Fibroblast of lung (primary cell): ENCODE measurements at places on chromosomes 2 and 18.

GRCh38 chr2:102008490-102008889 is 16.7 kb downstream of the IL1R2 start:
- DNase-seq = no peak

GRCh38 chr2:58714238-58714637 is 473.1 kb upstream of the FANCL start:
- DNase-seq = no peak

- no peak for DNase-seq
These were observed 34.6 kb upstream of the MSTN start for GRCh38 chr2:190097115-190097514.

DNA sequence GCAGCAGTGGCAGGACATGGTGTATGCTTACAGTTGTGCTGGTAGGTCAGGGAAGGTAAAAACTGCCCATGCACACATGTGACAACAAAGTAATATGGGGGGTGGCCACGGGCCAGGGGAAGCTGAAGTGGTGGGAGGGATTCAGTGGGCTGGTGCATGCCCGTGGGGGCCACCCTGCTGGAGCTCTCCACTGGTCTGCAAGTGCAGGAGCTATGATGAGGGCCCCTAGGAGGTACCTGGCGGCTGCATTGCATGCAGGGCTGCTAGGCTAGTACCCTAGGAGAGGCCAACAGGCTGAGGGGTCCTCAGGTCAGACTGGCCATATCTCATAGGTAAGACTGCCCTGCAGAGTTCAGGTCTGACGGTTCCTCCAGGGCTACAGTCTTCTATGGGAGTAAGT is 265.9 kb downstream of the NUP35 start:
- no peak for DNase-seq

GRCh38 chr2:220096406-220096805 is 469.0 kb downstream of the SLC4A3 start:
- peak; percentile 65 for DNase-seq

- no peak for DNase-seq
These were observed 49.5 kb upstream of the TMEM87B start for GRCh38 chr2:112005406-112006075.

GRCh38 chr2:231970461-231970860 is 8.9 kb downstream of the DIS3L2 start:
- no peak for DNase-seq

GRCh38 chr2:216139884-216140283 is 30.7 kb downstream of the XRCC5 start:
- DNase-seq = no peak

- no peak for DNase-seq
These were observed 113.7 kb upstream of the SRD5A2 start for GRCh38 chr2:31694444-31694843.

GRCh38 chr2:112933261-112933660 is 22.3 kb downstream of the IL37 start:
- no peak for DNase-seq

- no peak for DNase-seq
These were observed 37.6 kb downstream of the RND3 start for GRCh38 chr2:150449856-150450255.

GRCh38 chr2:183812091-183812490 is 687.8 kb downstream of the NUP35 start:
- peak; percentile 22 for DNase-seq

DNA sequence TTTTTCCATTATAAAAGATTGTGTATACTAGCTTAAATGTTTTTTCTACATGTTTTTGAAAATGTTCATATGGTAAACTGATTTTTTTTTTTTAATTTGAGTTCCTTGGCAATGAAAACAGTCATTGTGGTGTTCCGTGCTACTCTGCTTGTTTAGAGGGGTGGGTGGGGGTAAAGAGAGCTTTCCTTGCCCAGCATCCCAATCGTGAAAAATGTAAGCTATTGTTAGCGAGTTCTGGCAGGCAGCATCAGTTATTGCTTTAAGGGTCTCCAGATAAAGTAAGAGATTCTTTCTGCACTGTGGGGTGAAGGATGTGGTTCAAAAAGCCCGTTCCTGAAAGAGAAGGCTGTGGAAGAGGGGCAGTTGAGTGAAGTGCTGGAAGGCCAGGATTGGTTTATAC is 118.4 kb downstream of the TANC1 start:
- no peak for DNase-seq

DNA sequence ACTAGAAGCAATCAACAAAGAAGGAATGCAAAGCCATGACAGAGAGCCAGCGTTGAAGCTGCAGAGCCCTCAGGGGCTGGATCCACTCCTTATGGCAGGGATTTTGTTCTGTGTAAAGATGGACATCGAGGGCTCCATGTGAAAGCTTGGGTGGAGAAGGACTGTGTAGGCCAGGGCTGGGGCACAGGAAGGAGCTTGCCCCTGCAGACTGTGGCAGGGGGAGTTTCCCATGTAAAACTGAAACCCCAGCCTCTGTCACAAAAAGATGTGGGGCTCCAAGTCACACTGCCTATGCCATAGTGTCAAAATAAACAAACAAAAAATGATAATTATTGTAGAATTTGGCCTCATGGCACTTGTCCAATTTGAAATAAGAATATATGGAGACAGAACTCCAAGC is 408.7 kb upstream of the HS6ST1 start:
- no peak for DNase-seq

DNA sequence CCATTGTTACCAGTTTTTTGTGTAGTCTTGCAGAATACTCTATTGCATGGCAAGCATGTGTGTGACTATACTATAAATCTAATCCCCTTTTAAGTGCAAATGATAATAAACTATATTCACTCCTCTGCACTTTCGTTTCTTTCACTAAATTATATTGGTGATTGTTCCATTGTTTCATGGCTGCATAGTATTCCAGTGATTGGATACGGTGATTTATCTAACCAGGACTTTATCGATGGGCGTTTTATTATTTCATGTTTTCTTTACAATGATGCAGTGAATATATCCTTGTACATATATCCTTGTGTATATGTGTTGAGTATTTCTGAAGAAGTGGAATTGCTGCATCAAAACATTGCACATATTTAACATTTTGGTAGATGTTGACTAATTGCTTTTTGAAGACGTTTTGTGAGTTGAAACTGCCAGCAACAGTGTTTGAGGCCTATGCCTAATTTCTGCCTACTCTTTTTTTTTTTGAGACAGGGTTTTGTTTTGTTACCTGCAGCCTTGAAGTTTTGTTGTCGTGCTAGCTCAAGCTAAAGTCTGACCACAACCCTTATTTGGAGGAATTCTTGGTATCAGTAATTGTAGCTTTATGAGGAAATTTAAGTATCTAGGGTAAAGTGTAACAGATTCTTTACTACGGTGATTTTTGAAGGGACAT is 2.7 kb downstream of the MIB1 start:
- no peak for DNase-seq

- DNase-seq = peak; percentile 93
These were observed 29.7 kb downstream of the NOL10 start for GRCh38 chr2:10659898-10660568.

DNA sequence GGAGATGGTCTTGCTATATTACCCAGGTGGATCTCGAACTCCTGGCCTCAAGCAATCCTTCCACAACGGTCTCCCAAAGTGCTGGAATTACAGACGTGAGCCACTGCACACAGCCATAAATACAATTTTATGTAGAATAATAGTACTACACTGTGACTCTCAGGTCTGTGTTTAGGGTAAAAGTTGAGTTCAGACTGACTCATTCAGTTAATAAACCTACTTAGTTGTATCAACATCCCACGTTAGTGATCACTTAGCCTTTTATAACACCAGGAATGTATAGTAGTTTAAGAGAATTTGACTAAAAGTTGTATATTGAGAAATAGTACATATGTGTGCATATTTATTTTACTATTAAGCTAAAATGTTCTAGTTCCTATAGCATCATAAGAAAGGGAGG is 237.5 kb downstream of the PHLPP1 start:
- DNase-seq = no peak

GRCh38 chr2:73904952-73905351 is 12.1 kb downstream of the ACTG2 start:
- no peak for DNase-seq

GRCh38 chr2:135965756-135966155 is 19.7 kb downstream of the DARS1 start:
- DNase-seq = no peak

GRCh38 chr2:144462266-144462665 is 57.7 kb downstream of the ZEB2 start:
- no peak for DNase-seq

DNA sequence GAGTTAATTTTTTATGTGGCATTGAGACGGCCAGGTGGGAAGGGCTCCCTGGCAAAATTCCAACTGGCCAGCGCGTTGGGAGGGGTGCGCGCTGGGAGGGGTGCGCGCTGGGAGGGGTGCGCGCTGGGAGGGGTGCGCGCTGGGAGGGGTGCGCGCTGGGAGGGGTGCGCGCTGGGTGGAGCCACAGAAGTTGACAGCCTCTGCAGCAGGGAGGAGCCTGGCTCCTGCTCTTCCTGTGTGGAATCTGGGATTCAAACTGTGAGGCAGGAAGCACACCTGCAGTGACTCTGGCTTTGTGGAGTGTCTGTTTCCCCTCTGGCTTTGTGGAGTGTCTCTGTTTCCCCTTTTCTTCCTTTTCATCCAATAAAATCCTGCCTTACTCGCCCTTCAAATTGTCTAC is 147.9 kb upstream of the CBLN2 start:
- DNase-seq = no peak

GRCh38 chr2:172097557-172098131 is 5.1 kb downstream of the DLX2 start:
- DNase-seq = no peak

DNA sequence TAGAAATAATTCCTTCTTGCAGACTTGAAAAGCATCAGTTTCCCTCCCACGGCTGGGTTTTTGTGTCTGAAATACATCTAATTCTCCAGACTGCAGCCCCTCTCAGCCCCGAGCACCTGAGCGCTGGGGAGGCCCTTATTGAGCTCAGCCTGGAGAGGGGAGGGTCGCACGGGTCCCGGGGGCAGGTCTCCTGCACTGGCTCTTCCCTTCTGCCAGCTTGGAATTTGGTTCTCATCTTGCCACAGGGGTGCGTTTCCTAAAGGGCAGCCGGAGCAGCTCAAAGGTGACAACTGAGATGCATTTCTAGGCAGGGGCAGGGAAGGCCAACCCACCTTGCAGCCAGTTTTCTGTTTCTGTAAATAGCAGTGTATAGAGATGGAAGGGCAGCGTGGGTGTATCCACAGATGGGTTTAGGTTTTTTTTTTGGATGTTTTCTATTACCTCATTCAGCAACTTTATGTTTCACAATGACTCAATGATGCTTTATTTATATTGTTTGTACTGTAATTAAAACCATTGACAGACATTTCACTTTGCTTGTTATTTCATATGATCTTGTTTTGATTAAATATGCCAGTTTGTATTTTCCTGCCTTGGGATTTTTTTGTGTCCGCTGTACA is 37.0 kb downstream of the GBX2 start:
- no peak for DNase-seq

- DNase-seq = no peak
These were observed 16.4 kb upstream of the STARD7 start for GRCh38 chr2:96225016-96225533.

DNA sequence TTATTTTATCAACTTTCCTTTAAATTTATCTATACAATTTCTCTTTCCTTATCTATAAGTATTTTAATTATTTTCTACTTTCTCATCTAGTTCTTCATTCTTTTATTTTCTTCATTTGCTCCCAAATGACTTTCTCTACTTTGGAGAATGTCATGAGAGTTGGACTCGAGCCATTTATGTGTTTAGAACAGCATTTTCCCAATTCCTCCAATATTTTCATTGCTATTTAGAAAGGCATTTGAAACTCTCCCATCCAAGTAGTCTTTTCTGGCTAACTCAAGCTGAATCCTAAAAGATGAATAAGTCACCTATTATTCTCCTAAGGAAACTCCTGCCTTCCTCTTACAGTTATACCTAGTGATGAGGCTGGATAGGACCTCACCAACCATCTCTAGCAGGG is 15.8 kb upstream of the FEZ2 start:
- DNase-seq = no peak

DNA sequence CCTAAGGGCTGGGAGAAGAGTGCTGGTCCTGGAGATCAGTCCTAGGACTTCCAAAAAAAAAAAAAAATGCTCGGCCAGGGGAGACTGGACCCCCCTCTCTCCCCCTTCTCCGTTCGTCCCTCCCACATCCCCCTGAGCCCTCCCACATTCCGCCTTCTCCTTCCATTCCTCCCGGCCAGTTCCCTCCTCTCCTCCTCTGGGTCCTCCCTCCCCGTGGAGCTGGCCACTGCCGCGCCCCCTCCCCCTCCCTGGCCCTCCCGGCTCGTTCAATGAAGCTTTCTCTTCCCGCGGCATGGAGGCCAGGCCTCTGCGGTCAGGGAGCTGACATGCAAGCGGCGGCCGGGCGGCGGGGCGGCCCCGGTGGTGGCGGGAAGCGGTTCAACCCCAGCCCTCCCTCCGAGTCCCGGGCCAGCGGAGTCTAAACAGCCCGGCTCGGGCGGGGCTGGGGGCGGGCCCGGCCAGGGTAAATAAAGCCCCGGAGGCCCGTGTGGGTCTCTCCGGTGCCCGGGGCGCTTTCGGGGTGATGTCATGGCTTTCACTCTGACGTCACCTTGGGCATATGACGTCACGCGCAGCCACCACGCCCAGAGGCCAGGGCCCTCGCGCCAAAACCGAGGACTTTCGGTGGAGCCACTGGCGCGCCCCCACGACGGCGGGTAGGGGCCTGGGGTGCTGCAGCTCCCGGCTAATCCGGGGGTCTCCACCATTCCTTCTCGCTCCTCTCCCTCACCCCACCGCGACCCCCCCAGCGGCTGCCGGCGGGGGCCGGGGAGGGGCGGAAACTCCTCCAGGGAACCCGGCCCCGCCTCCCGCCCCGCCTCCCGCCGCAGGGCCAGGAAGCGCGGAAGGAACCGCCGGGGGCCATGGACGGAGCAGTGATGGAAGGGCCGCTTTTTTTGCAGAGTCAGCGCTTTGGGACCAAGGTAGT is at the start of the genes DOK1 and LOXL3:
TSS of gene DOK1 (plus strand) at position 829 of the 928 bp plus-strand sequence. CDS start at position 864, 35 bp downstream.
TSS of gene LOXL3 (minus strand) at position 51 of the 928 bp plus-strand sequence. CDS start 1,308 bp downstream, outside the sequence.
- DNase-seq = peak; percentile 91

DNA sequence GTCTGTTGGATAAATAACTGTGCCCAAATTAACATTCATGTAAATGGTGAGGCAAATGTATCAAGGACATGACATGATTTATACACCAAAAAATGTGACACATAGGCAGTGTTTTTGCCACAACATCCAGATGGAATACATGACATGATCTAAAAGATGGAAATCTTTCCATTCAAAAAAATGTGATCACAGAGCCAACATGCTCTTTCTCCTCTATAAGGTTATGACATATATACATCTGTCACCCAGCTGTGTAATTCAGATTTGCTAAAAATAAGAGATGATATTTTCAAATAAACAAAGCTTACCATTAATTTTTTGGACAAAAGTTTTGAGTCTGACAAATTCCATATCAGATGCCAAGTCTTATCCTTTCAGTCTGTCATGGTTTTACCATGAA is 95.5 kb upstream of the COL3A1 start:
- peak; percentile 43 for DNase-seq
